ENCODE measurements at places on chromosomes 6 and 20.

DNA sequence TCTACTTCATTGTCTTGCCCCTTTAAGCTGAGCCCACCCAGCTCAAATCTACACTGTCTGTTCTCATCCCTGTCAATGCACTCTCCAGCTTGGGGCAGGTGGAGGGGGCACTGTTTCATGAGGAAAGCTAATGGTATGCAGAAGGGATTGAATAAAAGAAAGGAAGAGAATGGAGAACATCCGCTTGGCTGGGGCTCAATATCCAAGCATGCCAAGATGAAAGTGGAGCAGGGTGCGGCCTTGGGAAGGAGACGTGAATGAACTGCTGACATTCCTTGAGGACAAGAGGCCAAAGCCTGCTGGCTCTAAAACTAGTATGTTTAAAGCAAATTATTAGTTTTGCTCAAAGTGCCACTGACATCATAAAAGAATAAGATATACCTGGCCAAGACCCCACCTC, 24.2 kb downstream of the AKAP12 start:
- DNase-seq = peak; percentile 80

GRCh38 chr20:60116128-60116909, 158.1 kb downstream of the CDH26 start:
- DNase-seq = no peak

GRCh38 chr6:52314752-52315151, 30.2 kb upstream of the MCM3 start:
- no peak for DNase-seq

DNA sequence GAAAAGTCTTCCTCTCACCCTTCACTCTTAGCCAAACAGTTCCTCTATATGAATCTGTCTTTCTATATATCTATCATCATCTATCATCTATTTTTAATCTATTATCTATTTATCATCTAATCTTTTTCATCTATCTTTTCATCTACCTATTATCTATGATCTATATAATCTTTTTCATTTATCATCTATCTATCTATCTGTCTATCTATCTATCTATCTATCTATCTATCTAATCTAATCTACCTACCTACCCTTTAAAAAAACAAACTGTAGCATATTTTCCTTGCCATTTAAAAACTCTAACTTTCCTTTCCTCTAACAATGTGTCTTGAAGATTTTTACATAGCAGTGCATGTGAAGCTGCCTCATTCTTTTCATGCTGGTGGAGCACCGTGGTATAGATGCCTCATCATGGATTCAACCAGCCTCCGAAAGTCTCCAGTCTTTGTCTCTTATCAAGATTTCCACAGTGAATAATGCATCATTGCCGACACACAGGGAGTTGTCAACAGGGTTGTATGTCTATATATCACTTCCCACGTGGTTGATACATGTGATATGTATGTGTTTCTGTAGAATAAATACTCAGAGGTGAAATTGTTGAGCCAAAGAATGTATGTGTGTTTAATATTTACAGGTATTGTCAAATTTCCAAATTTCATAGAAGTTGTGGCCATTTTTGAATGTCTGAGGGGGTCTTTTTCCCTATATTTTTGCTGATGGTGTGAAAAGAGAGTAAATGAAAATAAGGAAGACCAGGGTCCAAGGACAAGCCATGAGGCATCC, 51.3 kb downstream of the VEGFA start:
- DNase-seq = no peak

DNA sequence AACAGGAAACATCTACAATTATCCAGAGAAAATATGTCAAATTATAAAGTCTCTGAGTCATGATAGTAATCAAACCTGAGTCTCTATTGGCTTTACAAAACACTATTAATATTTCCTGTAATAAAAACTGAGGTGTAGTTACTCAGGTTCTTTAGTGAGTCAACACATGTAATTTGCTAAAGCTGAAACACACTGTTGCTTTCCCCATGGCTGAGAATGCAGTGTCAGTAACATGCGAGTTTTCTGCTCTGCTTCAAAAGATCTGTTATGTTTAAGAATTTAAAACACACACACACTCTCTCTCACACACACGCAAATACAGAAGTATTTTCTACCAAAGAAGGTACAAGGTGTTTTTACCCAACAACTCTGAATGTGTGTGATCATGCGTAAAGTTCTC, 38.6 kb downstream of the ATXN1 start:
- no peak for DNase-seq

- DNase-seq = no peak
Measured at GRCh38 chr6:31293343-31293742, 21.5 kb upstream of the HLA-C start.

DNA sequence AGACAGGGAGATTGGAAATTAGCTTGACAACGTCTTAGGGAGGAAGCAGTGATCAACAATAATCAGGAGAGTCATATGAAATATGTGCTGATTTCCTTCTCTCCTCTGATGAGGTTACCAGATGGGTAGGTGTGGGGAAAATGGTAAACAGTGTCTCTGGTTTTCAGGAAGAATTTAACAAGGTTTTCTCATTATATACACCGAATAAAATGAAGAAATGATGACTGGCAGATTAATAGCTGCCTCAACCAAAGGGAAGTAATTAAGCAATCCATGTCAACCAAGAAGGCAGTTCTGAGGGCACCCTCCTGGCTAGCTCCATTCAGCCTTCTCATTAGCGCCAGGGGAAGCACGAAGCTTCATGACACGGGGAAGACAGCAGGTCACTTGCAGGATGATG, 12.7 kb upstream of the RAMACL start:
- no peak for DNase-seq

DNA sequence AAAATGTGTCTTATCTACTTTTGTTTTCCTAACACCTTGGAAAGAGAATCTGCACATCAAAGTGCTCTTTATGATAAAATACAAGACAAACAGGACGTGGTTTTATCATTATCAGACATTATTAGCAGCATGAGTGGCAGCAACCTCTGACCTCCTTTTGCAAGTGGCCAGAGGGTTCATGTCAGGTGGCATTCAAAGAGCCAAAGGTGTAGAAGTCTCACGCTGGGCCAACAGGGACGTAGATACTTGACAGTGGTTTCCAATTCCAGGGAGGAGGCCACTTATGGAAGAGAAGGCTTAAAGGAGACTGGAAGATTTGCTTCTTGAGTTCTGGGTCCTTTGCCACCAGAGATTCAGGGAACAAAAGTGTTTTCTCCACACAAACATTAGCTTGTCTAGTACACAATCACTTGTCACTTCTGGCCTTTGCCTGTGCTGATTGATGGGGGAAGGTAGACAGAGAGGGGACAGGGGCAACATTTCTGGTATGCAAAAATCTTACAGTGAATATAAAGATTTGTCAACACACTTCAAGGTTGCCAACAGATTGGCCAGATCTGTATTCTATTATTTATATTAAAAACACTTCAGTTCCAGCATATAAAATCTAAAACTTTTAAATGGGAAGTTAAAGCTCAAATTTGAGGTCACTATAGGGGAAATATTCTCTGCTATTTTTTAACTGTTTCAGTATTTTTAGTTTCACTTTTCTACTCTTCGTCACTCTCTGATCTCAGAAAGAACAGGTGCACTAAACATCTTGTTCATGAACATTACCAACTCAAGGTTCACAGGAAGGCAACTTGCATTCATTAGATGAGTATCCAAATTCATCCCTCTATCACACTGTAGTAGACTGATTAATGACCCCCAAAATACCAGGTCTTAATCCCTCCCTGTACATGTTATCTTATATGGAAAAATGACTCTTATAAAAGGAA, 52.1 kb upstream of the FBXO30 start:
- DNase-seq = no peak

- DNase-seq = no peak
Measured at GRCh38 chr6:145276756-145277155, 458.6 kb downstream of the EPM2A start.

DNA sequence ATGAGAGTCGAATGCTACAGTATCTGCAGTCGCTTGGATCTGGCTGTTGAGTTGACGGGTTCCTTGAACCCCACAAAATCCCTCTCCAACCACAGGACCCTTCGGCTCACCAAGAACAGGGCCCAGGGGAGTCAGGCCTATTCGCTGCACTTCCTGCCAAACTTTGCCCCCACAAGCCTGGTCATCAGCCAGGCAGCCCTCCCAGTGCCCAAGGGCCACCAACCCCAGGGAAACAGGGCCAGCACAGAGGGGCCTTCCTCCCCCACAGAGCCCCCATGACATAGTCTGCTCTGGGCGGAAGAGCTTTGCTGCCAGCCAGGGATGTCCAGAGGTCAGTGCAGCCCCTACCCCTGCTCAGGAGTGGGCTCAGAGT, 34.5 kb upstream of the MRGBP start:
- no peak for DNase-seq

DNA sequence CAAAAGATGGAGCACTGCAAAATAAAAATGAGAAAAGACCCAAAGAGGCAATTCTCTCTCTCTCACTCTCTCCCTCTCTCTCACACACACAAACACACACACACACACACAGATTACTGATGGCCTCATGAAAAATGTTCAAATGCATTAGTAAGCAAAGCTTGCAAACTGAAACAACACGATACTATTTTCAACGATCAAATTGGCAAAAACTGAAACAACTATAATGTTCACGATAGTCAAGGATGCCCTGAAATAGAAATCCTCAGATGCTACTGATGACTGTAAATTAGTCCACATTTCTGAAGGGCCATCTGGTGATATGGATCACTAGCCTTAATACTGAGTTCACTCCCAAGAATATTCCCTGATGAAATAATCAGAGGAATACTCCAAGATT, 100.8 kb downstream of the TRERF1 start:
- no peak for DNase-seq

DNA sequence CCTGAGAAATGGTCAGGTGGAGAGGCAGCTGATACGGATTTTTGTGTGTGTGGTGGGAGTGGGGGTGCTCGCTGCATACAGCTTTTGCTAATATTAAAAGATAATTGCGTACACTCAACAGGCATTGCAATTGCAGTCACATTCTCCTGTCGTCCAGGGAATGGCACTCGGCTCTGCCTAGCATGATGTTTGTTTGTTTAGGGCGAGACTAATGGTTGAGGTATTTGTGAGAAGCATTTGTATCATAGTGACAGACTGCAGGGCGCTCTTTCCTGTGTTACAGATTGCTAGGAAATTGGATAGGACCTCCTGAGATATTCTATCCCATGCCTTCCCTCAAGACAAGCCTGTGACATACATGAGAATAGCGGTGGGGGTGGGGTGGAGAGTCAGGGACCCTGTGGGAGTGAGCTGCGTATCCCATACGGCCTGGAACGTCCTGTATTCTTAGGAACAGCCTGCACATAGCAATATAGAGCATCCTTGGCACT, 207.4 kb downstream of the SOX4 start:
- no peak for DNase-seq

DNA sequence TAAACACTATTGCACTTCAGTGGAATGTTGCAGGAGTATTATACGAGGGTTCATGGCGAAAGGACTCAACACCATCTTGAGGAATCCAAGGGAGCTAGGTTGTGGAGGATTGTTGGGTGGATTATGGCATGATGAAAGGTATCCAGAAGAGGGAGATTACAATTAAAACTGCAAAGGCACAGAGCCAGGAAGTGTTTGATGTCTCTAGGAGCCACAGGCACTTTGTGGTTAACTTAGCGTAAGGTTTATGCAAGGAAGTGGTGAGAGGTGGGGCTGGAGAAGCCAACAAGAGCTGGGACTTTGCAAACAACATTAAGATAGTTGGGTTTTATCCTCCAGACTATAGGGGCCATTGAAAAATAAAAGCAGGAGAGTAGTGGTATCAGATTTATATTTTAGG, 86.6 kb upstream of the TPD52L1 start:
- DNase-seq = no peak

GRCh38 chr6:144268794-144269349, 16.3 kb upstream of the UTRN start:
- DNase-seq = no peak

DNA sequence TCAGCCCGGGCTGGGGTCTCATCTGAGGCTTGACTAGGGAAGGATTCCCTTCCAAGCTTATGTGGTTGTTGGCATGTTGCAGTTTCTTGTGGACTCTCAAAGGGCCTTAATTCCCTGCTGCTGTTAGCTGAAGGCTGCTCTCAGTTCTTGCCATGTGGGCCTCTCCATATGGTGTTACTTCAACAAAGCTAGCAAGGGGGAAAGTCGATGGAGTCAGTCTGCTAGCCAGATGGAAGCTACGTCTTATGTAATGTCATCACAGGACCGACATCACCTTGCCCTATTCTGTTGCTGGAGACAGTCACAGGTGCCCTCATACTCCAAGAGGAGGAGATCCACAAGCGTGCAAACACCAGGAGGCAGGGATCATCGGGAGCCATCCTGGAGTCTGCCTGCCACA, 43.3 kb upstream of the ARMC2 start:
- no peak for DNase-seq

DNA sequence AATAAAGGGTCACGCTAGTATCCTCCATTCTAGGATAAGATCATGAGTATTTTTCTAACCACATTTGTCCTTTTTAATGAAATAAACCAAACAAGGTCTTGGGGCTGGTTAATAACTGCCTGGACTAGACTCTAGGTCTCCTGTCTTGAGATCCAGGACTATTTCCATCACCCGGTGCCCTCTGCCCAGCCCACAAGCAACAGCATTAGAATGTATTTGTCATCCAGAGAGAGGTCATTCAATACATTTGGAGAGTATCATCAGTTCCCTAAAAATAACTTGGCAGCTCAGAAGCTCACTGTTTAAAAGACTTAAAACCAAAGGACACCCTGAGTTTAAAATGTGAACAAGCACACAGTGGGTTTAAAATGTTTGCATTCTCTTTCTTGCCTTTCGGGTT, 4.4 kb upstream of the RBM24 start:
- DNase-seq = no peak

- DNase-seq = no peak
Measured at GRCh38 chr6:26570027-26570809, 26.5 kb upstream of the ABT1 start.

GRCh38 chr20:57601211-57601570, 19.0 kb downstream of the ZBP1 start:
- DNase-seq = no peak

- DNase-seq = no peak
Measured at GRCh38 chr6:145373826-145374225, 361.5 kb downstream of the EPM2A start.

GRCh38 chr6:43318011-43318410, 9.4 kb upstream of the CRIP3 start:
- DNase-seq = no peak

DNA sequence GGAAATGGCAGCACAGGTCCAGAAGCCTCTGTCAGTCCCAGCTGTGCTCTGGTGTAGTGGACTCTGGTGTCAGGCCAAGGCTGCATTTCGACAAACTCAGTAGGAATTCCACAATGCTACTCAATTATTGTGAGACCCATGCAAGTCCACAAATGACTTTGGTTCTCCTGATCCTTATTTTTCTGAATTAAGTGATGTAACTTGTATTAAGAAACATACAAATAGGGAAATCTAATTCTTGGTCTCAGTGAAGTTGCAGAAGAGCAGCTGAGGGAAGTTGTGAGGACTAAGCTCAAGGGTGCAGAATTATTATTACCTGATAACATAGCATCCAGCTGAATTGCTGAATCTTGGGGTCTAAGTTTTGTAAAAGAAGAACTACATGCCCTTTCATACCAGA, 116.8 kb downstream of the MAFB start:
- DNase-seq = no peak

- no peak for DNase-seq
Measured at GRCh38 chr6:1028723-1029122, 283.2 kb upstream of the FOXQ1 start.

Measured in sigmoid colon (tissue), 7 donors.